ENCODE measurements at places on chromosomes 3 and 15.
A peak's percentile ranks its signal among the peaks of the same experiment; 100 is the strongest.

DNA sequence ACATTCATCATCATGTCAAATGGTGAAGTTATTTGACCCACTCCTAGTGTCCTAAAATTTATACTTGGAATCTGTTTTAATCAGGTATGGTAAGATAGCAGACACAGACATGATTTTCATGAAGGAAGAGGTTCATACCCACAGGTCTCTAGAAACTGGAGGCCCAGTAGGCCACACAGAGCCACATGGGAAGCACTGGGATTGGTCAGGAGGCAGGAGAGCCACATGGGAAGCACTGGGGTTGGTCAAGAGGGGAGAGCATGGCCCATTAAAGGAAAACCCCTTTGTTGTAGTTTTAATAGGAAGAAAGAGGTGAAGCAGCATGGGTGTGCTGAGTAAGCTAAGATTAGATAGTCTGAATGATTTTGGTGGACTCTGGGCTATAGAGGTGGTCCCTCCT is 356.9 kb downstream of the MFSD1 start:
- no peak for ATAC-seq

DNA sequence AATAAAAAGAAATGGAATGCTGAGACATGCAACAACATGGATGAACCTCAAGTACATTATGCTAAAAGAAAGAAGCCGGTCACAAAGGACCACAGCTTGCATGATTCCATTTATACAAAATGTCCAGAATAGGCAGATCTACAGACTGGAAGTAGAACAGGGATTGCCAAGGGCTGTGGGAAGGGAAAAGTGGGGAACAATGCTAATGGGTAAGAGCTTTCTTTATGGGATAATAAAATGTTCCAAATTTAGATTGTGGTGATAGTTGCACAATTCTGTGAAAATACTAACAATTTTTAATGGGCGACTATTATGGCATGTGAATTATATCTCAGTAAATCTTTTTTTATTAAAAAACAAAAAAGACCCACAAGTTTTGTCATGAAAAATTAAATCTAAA is 106.2 kb downstream of the TMCO5A start:
- ATAC-seq, result no peak

GRCh38 chr15:74725225-74725774 is at the start of gene CYP1A1:
Gene CYP1A1 (minus strand): TSS chr15:74725528. CDS start chr15:74723097, 2,431 bp downstream.
- peak; percentile 33 for ATAC-seq

GRCh38 chr15:92625251-92625980 is 30.2 kb downstream of the FAM174B start:
- ATAC-seq, result peak; percentile 91

- ATAC-seq, result no peak
Measured at GRCh38 chr3:5262507-5262906, 75.0 kb downstream of the EDEM1 start.

DNA sequence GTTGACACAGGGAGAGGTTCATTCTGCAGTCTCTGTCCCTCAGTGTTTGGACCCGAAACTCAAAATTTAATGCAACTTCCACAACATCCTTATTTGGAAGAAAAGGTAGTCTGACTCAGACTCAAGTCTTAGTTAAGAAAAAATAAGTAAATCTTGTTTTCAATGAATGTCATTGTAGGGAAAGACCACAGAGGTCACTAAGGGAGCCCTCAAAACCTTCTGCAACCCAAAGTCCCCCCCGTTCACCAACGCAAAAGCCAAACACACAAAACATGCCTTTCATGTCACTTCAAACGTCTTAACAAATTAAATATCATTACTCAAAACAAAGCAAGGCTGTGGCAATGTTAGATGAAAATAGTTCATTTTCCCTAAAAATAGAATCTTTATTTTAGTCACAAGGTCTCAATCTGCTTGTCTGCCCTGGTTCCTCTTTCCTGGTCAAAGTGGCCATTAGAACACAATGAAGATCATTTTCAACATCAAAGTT is 20.9 kb upstream of the SSUH2 start:
- no peak for ATAC-seq

- no peak for ATAC-seq
Measured at GRCh38 chr15:88621789-88622604, 857 bp downstream of the AEN start.

- no peak for ATAC-seq
Measured at GRCh38 chr3:120831066-120831465, 76.9 kb upstream of the STXBP5L start.

DNA sequence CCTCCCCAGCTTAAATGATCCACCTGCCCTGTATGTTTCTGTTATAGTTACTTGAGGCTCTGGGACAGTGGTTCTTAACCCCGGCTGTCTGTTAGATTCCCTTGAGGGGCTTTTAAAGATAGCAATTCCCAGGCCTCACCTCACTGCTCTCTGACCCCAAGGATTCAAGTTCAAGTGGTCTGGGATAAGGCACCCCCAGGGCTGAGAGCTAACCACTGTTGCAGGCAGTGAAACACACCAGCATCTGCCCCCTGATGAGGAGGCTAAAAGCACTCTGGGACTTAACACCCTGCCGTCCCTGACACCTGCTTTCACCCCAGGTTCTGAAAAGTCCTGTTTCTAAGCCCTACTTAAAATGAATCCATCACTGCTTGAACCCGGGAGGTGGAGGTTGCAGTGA is 103.7 kb downstream of the LRRK1 start:
- no peak for ATAC-seq

- no peak for ATAC-seq
Measured at GRCh38 chr3:179768080-179768479, 115.2 kb downstream of the USP13 start.

DNA sequence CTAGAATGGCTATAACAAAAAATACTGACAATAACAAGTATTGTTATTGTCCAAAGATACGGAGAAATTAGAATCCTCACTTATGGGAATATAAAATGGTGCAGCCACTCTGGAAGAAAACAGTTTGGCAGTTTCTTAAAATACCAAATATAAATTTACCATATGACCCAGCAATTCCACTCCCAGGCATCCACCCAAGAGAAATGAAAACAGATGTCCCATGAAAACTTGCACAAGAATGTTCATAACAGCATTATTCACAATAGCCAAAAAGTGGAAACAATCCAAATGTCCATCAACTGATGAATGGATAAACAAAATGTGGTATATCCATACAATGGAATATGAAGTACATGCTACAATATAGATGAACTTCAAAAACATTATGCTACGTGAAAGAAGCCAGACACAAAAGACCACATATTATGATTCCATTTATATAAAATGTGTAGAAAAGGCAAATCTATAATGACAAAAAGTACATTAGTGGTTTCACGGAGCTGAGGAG is 9.4 kb downstream of the AAGAB start:
- ATAC-seq, result no peak

DNA sequence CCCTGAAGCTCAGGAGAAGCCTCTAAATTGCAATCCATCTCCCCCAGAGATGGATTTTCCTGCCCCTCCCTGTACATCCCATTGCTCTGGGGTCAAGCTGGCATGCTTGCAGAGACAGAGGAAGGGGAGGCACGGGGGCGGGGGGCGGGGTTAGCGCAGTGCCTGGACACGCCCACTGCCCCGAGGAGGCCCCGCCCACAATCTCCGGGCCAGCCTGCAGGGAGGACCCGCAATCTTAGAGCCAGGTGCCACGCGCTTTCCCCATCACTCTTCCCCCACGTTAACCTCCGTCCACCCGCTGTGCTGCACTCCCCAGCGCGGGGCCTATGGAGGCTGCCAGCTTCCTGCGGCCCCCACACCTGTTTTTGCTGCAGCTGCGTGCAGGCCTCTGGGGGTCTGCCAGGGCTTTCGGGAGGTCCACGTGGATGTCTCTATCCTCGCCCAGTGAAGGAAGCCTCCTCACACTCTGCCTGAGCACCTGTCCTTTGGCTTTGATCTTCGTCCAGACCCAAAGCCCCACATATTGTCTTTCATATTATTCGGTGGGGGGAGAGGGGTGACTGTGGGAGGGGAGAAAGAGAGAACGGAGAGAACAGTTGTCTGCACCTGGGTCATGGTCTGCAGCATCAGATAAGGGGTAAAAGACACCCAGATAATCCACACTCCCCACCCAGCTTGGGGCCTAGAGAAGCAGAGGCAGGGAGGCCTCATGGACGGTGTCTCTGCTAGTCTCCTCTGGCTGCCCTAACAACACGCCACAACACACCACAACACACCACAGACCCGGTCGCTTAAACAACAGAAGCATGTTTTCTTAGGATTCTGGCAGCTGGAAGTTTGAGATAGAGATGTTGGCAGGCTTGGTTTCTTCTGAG is 118.0 kb upstream of the MEF2A start:
- ATAC-seq, result no peak

GRCh38 chr3:77247061-77247460 is 207.2 kb downstream of the ROBO2 start:
- no peak for ATAC-seq

- ATAC-seq, result no peak
Measured at GRCh38 chr3:15645740-15646501, 44.4 kb downstream of the BTD start.

DNA sequence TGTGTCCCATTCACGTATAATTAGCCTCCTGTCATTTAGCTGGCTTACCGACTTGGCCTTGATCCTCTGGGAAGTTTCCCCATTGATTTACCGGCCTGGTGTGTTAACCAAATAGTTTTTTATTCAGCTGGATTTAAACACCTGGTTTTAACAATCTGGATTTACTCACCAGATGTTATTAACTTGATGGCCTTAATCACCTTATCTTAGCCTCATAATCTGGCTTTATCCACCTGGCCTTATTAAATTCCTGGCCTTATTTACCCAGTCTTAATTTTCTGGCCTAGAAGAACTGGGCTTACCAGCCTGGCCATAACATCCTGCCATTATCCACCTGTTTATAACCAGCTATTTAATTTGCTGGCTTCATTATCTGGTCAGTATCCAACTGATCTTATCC is 89.9 kb downstream of the IL12A start:
- no peak for ATAC-seq

Measured in activated CD4-positive, CD25-positive, alpha-beta regulatory T cell treated with anti-CD3 and anti-CD28 coated beads, Interleukin-2, amount 50 U/mL, for 24 hours (primary cell).